ENCODE measurements at places on chromosomes 5 and 9. TPM values are rescaled to one million over a fixed set of nuclear protein-coding genes. Genes with fewer than 3 reads are reported as not detected.

Gene PHF19
- 11.9 TPM for total RNA-seq

Gene SLC6A7
- not detected for total RNA-seq

Gene LYRM7
- 29.7 TPM for total RNA-seq

Gene CCNI2
- total RNA-seq = 0.08 TPM

Gene STX17
- 20.1 TPM for total RNA-seq

Gene FOXE1
- not detected for total RNA-seq

Gene KIF12
- not detected for total RNA-seq

Gene UNC13B
- total RNA-seq = 20.9 TPM

Gene ADAMTS16
- 0.05 TPM for total RNA-seq

Gene PAXX
- total RNA-seq = 19.4 TPM

Gene NAIP
- total RNA-seq = 4.2 TPM

Gene PCDH12
- 9.2 TPM for total RNA-seq

Gene DMGDH
- total RNA-seq = 2.2 TPM

Gene IL33
- 19.1 TPM for total RNA-seq

Gene FBXO38
- 28.9 TPM for total RNA-seq

Gene AMBP
- 0.51 TPM for total RNA-seq

Gene FAM13B
- total RNA-seq = 21.9 TPM

Gene GMCL2
- not detected for total RNA-seq

Gene PTPRD
- 7.8 TPM for total RNA-seq

Gene CCL21
- total RNA-seq = 4.9 TPM

Gene SV2C
- not detected for total RNA-seq

Gene IL3
- not detected for total RNA-seq

Gene ADAMTSL1
- 0.56 TPM for total RNA-seq

Gene BRD3
- 23.2 TPM for total RNA-seq

Gene C9orf50
- total RNA-seq = not detected

Gene FBN2
- total RNA-seq = 23.5 TPM

Gene KIF4B
- not detected for total RNA-seq

Gene TMEM252
- not detected for total RNA-seq

Gene CDC25C
- total RNA-seq = 0.16 TPM

Gene IPPK
- 7.9 TPM for total RNA-seq

Gene ZNF483
- 3.5 TPM for total RNA-seq
